Gastroesophageal sphincter (tissue), 4 donors: ENCODE measurements at places on chromosomes 12 and 14. TPM values are rescaled to one million over a fixed set of nuclear protein-coding genes. Genes with fewer than 3 reads are reported as not detected.

TC2N gene
- total RNA-seq, result 19.9 TPM

- peak; percentile 74 for ATAC-seq
Observed at GRCh38 chr14:94342334-94342934, 19.3 kb upstream of the SERPINA6 start.

DNA sequence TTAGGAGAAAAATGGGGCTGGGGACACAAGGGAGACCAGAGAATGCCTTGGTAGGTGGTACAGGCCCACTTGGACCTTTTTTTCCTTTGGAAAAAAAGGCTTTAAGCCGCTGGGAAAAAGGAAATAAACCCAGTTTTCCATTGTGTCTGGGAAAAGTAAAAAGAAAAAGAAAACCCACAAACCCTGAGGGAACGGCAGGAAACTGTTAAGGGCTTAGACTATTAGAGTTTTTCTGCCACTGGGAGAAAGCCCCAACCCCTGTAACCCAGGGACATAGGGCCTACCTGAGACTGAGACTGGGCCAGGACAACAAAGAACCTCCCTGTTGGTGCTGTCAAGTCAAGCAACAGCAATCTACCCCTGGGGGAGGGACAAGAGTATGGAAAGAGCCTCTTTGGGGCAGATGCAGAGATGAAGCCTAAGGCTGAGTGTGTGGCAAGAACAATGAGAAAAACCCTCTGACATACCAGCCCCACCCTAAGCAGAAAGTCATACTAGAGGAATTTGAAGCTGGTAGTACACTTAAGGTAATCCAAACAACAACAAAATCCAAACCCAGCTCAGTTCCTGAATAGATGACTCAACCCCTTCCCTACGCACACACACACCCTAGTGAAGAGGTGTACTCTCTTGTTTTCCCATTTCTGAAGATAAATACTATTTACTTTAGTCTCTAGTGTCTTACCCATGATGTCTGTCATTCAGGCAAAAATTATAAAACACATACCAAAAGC is 22.8 kb downstream of the ATF1 start:
- peak; percentile 57 for ATAC-seq

GRCh38 chr14:55454264-55455002 is 14.0 kb upstream of the TBPL2 start:
- peak; percentile 16 for ATAC-seq

FSCB gene
- total RNA-seq, result not detected

DNA sequence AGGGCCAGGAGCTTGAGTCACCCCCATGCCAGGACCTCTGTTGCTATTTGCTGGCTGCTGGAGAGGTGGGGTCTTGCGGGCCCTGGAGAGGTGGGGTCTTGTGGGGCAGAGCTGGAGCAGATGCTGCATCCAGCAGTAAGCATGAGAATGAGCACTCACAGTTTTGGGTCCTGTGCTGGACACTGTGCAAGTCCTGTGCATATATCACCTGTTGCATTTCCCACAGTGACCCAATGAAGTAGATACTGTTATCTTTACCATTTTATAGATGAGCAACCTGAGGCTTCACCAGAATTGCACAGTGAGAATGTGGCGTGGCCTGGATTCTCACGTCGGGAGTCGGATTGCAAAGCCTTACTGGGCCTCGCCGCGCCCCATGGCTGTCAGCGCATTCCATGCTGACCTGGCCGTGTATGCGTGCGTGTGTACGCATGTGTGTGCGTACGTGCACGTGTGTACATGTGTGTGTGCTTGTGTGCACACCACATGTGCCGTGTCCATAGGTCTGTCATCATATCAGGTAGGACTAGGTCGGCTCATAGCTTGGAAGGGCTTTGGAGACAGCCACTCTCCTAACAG is 12.0 kb downstream of the COA8 start:
- no peak for ATAC-seq

- no peak for ATAC-seq
Observed at GRCh38 chr12:67486671-67487070, 161.9 kb upstream of the DYRK2 start.

SALL2 gene
- total RNA-seq, result 14.7 TPM
